ENCODE measurements at places on chromosomes 12 and 14.

GRCh38 chr12:59637692-59638070 is 41.9 kb downstream of the SLC16A7 start:
- DNase-seq: no peak

DNA sequence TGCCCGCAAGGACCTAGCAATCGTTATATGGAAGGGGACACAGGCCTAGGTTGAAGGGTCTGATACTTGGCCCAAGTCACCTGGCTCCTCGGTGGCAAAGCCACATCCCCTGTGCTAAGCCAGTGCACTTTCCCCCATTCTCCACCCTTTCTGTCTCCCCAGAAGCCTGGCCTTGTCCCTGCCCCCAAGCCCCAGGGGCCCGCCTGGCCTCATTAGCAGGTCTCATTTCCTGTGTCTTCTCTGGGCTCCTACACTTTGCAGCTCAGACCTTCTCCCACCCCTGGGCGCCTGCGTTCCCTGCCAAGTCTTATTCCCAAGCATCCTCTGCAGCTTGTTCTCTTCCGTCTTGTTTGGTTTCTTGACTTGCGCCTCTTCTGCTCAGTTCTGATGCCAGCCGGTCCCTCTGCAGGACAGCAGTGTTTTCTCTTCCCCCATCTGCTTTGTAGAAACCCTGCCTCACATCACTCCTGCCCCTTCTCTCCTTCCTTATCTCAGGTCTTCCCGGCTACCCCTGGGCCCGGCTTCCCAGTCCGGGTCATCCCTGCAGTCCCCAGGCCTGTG is 66.7 kb downstream of the SLC24A4 start:
- DNase-seq: no peak

- DNase-seq: no peak
These were observed 3.5 kb downstream of the STXBP6 start for GRCh38 chr14:25046301-25046943.

- DNase-seq: no peak
These were observed 26.8 kb downstream of the DGLUCY start for GRCh38 chr14:91140672-91141071.

DNA sequence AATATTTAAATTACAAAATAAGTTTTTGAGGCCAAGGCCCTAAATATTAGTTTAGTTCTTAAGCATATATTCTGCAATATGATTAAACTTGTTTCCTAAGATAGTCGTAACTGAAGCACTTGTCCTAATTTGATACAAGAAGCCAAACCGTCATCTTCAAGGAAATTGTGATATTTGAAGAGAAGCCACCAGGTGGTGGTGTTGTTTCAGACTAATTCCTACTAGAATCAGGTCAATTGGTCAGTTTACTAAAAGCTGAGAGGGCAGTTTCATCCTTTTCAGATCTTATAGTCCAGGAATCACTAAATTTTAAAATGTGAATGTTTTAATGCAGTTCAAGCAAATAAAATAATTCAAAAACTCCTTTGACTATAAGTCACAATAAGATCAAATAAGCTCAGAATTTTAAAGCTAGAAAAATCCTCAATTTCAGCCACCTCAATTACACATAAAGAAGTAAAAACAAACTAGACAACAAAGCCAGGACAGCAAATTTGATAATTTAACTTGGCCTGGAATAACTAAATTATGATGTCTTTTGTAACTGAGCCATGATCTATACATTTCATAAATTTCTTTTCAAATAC is 7.1 kb upstream of the ARL1 start:
- no peak for DNase-seq

DNA sequence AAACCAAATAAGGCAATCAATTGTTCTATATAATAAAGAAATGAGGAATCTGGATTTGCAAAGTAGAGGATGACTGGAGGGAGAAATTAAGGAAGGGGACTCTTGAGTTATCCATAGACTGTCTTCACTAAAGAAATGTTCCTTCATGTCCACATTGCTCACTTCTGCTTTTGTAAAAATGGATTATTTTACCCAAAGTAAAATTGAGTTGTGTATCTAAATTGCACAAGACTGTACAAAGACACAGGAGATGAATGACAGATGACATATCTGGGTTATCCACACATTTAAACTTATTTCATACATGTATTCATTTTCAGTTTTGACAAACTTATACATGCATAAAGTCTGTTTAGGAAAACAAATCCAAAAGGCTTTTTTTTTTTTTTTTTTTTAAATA is 11.3 kb downstream of the ATP2B1 start:
- DNase-seq: no peak

DNA sequence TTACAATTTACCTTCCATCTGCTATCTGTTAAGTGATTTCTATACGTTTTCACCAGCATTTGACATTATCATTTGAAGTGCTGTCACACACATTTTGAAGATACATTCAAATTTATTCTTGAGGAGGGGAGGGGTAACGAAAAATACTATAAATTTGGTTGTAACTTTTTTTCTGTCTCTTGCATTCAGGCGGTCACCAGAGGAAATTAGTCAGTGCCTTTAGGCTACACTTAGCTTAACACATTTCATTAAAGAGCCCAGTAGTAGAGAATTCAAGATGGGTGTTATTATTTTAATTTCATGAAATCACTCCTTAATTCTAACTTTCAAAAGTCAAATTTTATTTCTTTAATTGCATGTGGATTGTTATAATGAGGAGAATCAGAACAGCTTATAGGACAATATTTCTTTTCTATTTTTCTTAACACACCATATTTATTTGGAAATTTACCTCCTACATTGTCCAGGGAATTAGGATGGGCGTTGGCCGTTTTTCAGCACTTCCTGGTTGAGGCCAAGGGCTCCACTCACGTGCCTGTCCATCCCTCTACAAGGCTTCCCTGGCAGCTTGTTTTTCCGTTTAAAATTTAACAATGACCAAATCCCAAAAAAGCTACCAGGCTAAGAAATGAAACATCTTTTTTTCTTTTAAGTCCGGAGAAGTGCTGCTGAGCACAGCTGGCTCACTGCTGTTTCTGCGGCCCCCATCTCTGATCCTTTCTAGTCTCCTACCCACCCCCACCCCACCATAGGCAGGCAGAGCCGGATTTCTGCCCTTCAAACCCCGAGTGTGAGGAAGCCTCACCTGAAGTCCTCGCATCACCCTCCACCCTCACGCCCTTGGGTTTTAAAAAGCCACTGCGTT is 1.1 kb upstream of the FAR2 start:
- no peak for DNase-seq
